Gastrocnemius medialis (tissue), 4 donors: ENCODE measurements at places on chromosomes 4 and X. TPM values are rescaled to one million over a fixed set of nuclear protein-coding genes. Genes with fewer than 3 reads are reported as not detected.
A peak's percentile ranks its signal among the peaks of the same experiment; 100 is the strongest.

GRCh38 chr4:17544831-17545234 is 29.9 kb downstream of the CLRN2 start:
- no peak for DNase-seq

DNA sequence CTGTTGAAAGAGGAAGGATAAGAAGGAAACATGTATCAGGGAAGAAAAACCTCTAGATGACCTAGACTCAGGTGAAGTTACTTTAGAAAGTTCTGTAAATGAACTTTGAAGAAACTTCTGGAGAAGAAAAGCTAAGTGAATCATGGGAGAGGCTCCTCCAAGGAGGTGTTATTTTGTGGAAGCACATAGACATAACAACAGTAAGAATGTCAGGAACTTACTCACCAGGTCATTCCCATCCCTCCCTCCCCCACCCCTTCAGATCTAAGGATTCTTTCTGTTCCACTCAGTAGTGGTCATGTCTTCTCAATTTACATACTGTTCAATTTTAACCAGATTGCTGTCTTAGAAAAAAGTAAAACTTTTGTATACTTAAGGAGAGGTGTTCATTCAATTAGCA is 310.5 kb upstream of the DDX53 start:
- DNase-seq: no peak

The ARHGAP36 gene
- 0.41 TPM for total RNA-seq

DNA sequence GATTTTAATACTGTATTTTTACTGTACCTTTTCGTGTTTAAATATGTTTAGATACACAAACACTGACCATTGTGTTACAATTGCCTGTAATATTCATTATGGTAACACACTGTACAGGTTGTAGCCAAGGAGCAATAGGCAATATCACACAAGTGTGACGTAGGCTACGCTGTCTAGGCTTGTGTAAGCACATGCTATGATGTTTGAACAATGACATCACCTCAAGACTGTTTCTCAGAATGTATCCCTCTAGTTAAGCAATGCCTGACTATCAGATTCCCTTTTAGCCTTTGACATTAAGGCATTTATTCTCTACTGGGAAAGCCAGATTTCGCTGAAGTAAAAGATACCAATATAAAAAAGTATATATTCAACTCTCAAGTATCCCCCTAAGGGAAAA is 66.2 kb downstream of the VCX3A start:
- no peak for DNase-seq

DNA sequence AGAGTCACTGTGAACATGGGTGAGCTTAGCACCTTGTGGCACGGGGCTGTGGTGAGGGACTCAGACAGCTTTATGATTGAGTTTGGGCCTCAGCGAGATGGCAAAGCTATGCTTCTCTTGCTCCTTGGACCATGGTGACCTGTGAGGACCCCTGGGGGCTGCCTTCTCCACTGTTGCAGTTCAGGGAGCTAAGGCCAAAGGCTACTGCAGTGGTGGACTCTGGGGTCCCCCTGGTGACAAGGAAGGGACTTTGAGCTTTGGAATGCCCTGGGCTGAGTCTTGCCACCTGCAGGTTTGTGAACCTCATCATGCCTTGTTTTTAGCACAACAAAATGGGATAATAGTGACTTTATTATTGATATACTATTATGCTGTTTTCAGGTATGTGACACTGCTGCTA is 36.5 kb downstream of the TBL1X start:
- no peak for DNase-seq

DNA sequence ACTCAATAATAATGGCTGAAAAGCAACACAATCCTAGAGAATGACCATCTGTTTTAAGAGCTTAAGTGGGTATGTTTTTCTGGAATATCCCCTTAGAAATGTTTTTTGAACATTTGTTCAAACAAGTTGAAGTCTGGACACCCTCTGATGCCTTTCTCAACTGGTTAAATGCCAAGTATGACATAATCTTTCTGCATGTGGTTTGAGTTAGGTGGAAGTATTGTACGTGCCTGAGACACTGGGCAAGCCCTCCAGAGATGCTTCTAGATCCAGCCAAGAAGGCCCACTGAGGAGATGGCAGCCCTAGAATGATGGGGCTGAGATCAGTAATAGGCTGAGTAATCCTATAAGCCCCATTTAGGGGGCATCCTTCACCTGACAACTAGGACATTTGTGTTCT is 493.1 kb downstream of the MAGEE1 start:
- DNase-seq: no peak

The CLTRN gene
- not detected for total RNA-seq

DNA sequence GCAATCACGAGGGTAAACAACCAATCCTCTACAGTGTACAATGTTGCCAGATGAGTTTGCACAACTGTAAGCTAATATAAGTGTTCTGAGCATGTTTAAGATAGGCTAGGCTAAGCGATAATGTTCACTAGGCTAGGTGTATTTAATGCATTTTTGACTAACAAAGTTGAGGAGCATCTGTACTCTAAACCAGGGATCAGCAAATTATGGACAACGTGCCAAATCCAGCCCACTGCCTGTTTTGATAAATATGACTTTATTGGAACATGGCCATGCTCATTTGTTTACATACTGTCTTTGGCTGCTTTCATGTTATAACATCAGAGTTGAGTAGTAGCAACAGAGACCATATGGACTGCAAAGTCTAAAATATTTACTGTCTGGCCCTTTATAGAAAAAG is 46.3 kb upstream of the ARHGEF6 start:
- no peak for DNase-seq

The SSX3 gene
- total RNA-seq: not detected

DNA sequence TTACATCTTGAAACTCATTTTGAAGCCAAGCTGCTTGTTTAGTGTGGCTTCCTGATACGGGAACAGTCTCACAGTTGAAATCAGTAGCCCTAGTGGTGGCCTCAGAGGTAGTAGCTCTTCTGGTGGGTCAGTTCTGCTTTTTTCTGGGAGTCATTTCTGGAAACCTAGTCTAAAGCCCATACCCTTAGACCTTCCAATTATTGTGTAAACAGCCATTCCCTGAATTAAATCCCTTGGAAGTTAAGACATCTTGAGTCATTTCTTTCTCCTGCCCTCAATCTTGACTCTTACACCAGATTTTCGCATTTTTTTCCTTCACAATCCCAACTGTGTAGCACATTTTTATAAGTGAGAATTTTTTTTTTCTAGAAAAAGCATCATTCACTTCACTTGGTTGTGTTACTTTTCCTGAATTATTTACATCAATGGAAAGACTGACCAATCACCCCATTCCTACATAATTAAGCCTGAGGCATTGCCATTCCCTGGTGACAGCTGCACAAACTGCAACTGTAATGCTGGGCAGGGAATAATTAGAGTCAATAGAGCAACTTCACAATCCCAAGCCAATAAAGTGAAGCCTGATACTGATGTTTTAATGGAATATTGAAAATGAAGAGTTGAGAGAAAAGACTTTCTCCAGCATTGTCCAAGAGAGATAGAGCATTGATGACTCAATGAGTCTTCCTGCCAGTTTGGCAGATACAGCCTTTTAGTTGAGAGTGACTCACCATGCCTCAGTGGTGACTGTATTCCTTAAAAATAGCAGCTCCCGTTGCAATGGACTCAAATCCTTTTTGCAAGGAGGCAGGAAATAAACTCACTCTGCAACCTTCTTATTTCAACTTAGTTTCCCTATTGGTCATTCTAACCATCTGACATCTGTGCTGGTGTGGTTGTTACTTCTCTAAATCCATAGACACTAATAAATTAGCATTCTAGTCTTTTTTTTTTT is 13.0 kb upstream of the SEPSECS start:
- DNase-seq: peak; percentile 69

- peak; percentile 34 for DNase-seq
Observed at GRCh38 chr4:87679449-87680169, 29.5 kb downstream of the DMP1 start.

DNA sequence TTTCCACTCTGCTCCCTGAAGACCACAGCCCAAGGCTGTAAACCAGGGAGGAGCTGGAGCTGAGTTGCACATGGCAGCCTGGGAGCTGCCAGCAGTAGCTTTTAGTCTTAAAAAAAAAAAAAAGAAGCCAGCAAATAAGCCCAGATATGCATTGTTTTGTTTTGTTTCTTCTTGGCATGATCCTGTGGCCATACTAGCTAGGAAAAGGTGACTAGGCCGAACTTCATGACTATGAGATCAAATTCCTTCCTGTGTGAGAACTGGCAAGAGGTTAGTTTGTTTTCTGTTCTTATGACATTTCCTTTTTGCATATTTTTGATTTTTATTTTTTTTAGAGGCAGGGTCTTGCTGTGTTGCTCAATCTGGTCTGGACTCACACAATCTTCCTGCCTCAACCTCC is 323.3 kb downstream of the DCTD start:
- no peak for DNase-seq

GRCh38 chr4:139458999-139459398 is 5.1 kb downstream of the RAB33B start:
- DNase-seq: no peak

DNA sequence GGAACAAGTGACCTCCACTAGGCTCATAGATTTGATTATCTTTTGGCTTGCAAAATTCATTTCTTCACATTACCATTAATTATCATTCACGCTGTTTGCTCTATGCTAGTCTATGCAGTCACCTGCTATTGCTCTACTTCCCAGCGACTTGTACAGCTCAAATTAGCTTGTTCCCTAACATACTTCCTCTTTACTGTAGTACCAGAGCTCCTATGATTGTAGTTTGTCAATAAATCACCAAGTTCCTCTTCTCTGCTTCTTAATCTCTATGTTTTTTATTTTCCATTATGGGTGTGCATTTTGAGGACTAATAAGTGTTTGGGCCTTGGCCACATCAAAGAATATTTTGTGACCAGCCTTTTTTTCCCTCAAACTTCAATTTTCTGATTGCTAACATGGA is 6.2 kb upstream of the GSPT2 start:
- no peak for DNase-seq

- no peak for DNase-seq
Observed at GRCh38 chr4:85747882-85748491, 273.0 kb downstream of the ARHGAP24 start.

DNA sequence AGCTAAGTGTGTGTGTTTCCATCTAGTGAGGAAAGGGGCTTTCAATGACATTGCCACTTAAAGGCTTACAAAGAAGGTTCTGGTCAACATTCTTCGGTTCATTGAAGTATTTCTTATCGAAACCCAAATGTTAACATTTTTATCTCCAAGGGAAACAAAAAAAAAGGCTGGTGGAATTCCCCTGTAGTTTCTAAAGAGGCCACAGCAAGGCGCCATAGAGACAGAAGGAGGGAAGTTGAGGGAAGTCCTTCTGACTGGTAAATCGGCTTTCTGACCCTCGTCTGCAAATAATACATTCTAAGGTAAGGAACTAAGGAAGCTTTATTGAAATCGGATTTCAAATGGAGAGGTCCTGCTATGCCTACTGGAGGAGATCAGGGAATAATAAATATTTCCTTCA is 1.7 kb upstream of the ZFP42 start:
- no peak for DNase-seq

DNA sequence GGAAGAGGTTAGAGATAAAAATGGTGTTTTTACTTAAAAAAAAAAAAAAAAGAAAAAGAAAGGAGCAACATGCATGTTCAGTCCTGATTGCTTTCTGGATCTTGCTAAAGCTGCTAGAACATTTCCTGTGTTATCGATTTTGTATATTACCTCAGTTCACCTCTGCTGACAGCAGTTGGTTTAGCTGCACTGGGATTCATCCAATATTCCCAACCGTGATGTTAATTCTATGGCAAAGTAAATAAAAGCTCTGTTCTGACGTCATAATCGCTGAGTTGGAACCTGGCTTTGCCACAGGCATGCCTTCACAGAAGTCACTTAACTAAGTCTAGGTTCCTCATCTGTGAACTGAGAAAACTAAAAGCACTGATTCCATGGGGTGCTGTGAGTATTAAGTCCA is 90.7 kb upstream of the SORBS2 start:
- no peak for DNase-seq

DNA sequence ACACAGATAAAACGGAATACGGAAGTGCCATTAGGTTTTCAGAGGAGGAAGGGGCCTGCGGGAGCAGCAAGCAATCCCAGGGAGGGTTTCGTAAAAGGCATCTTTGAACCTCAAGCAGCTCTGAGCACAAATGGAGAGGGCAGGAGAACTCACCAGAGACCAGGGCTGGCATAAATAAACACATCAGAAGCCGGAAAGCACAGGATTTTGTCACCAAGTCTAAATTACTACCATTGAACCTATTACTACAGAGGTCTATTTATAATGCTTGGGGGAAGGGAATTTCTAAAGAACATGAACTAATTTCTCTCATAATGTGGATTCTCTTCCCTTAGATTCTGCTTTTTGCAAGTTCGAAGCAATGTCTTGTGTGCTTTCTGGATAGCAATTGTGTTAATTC is 39.6 kb upstream of the MBTPS2 start:
- DNase-seq: no peak

- DNase-seq: no peak
Observed at GRCh38 chr4:3746701-3747580, 19.2 kb upstream of the ADRA2C start.

DNA sequence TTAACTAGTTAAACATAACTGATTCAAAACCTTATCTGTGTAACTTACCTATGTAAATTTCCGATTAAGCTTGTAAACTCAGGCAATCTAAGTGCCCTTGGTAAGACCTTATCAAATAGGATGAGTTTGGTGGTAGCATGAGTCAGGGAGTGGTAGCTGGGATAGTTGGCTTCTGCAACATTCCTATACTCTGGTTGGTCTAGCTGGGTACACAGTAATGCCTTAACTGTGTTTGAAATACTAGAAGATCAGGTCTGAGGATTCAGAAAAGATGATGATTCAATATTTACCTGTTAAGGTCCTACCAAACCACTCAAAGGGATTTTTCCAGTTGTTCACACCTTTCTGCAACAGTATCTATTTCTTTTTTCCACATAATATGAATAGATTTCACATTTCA is 5.3 kb downstream of the YIPF7 start:
- no peak for DNase-seq

The GLRA3 gene
- total RNA-seq: not detected

GRCh38 chr4:156837625-156838345 is 133.8 kb downstream of the PDGFC start:
- no peak for DNase-seq

DNA sequence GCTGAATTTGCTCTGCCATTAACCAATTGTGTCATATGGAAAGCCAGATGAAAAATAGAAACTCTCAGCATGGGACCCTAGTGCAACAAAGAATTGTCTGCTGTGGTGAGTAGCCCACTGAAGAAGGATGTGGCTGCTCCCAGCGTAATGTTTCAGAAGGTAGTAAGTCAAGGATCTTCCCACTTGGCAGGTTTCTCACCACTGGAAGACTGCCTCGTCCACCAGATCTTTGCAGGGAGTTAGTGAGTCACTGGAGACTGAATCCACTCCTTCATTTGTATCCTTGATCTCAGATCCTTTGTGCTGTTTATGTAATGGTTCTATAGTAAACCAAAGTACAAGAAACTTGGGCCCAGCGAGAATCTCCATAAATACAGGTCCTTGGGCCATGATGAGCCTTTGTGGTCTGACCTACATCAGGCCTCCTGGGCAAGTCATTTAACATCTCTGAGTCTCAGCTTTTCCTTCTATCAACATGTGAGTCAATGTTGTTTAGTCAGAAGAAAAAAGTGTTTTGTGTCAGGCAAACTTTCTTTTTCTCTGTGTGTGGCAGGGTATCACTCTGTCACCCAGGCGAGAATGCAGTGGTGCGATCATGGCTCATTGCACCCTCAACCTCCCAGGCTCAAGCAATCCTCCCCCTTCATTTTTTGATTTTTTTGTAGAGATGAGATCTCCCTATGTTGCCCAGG is 78.0 kb upstream of the CCDC160 start:
- no peak for DNase-seq
